ENCODE measurements at places on chromosomes 12 and 14.

- no peak for DNase-seq
Measured at GRCh38 chr14:70139384-70139783, 49.4 kb downstream of the SLC8A3 start.

DNA sequence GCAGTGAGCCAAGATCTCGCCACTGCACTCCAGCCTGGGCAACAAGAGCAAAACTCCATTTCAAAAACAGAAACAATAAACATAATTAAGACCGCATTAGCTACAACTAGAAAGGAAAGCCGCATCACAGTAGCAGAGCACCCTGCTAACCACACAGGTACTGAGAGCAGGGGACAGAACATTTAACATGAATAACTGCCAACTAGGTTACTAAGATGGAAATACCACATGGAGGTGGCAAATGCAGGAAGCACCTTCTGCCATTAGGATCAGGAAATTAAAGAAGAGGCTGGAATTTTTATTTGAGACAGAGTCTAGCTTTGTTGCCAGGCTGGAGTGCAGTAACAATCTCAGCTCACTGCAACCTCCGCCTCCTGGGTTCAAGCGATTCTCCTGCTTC lies 41.9 kb downstream of the CDC42BPB start:
- no peak for DNase-seq

GRCh38 chr14:96098999-96099335 lies 59.8 kb downstream of the C14orf132 start:
- DNase-seq: no peak

- DNase-seq: peak; percentile 21
Measured at GRCh38 chr12:55706568-55707218, 1.0 kb downstream of the ITGA7 start.

- no peak for DNase-seq
Measured at GRCh38 chr14:95500772-95501401, 15.6 kb downstream of the SYNE3 start.

GRCh38 chr12:124254126-124254525 lies 40.8 kb upstream of the RFLNA start:
- DNase-seq: no peak

- no peak for DNase-seq
Measured at GRCh38 chr14:104821229-104821945, 20.5 kb downstream of the ZBTB42 start.

GRCh38 chr12:94714378-94715114 lies 64.2 kb upstream of the TMCC3 start:
- DNase-seq: no peak

GRCh38 chr14:22915886-22916521 lies 2.9 kb downstream of the RBM23 start:
- DNase-seq: no peak

- no peak for DNase-seq
Measured at GRCh38 chr12:89829434-89829975, 120.9 kb upstream of the ATP2B1 start.

DNA sequence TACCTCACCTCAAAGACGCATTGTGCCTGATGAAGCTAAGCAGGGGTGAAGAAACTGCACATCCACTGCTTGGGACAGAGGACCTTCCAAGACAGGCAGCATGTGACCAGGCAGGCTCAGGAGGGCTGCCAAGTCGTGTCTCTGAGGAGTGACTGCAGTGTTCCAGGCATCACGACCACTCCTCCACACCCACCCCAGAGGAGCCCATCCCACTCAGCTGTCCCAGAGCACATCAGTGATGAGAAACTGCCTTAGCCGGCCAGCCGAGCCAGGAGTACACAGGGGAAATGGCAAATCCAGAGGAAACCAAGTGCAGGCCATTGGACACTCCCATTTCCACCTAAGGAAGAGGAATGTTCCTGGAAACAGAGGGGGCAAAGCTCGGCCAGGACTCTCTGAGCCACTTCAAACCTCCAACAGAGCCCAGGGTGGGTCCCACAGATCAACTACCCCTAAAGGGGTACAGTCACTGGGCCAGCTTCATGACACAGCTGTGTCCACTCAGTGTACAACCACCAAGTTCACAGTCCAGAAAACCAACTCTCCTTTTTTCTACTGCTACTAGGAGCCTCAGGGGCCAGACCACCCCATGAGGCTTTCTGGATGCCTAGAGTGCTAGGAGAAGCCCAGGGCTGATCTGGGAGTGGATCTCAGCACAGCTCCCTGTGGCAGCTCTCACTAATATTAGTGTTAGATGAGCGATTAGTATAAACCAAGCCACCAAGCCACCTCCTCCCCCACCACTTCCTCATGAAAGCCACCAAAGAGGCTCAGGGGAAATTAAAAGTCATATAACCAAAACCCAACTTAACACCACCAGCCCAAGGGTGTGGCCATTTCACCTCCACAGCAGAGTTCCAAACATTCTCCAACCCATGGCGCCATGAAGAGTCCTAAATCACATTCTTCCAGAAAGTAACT lies 15.4 kb downstream of the PXN start:
- DNase-seq: no peak

- no peak for DNase-seq
Measured at GRCh38 chr12:12716151-12716792, 896 bp upstream of the CDKN1B start.

GRCh38 chr12:16158050-16158449 lies 119.4 kb downstream of the SLC15A5 start:
- no peak for DNase-seq

- no peak for DNase-seq
Measured at GRCh38 chr14:60215520-60216420, 33.3 kb upstream of the PPM1A start.

- peak; percentile 70 for DNase-seq
Measured at GRCh38 chr14:74531467-74531866, 37.9 kb downstream of the ISCA2 start.

All from neural progenitor cell (in vitro differentiated cells).